ENCODE measurements at places on chromosomes 16 and 17.
A peak's percentile ranks its signal among the peaks of the same experiment; 100 is the strongest.

DNA sequence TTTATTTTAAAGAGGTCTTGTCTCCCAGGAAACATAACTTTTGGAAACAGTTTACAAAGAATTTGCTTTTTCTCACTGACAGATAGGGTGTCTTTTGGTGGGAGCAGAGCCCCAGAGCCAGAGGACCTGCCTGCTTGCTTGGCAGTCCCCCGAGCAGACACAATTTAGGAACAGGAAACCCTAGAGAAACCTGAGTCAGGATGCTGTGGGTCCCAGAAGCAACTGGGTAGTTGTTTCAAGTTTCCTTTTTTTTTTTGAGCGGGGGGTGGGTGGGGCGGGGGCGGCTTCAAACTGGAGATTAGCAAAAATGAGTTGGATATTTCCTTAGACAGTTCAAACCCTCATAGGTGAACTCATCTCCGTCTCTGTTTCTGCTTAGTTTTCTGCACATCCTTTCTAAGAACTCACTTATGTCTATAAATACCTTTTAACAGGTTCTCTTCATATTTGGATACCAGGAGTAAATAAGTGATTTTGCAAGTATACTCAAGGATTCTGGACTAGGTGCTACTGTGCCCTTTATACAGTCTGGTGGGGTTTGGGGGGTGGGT lies 135.1 kb downstream of the PRKCA start:
- DNase-seq: no peak

DNA sequence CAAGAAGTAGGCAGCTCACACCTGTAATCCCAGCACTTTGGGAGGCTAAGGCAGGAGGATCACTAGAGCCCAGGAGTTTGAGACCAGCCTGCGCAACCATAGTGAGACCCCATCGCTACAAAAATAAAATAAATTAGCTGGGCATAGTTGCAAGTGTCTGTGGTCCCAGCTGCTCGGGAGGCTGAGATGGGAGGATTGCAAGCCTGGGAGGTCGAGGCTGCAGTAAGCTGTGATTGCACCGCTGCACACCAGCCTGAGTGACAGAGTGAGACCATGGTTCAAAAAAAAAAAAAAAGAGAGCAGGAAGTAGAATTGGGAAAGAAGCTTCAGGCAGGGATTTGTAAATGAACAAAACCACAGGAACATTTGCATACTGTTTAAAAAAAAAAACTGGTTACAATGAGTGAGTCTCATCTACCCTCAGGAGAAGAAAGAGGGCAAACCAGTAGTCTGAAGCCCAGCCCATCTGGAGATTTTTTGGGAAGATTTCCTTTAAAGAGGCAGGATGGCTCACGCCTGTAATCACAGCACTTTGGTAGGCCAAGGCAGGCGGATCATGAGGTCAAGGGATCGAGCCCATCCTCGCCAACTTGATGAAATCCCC lies 7.9 kb downstream of the MPV17L start:
- peak; percentile 50 for DNase-seq

DNA sequence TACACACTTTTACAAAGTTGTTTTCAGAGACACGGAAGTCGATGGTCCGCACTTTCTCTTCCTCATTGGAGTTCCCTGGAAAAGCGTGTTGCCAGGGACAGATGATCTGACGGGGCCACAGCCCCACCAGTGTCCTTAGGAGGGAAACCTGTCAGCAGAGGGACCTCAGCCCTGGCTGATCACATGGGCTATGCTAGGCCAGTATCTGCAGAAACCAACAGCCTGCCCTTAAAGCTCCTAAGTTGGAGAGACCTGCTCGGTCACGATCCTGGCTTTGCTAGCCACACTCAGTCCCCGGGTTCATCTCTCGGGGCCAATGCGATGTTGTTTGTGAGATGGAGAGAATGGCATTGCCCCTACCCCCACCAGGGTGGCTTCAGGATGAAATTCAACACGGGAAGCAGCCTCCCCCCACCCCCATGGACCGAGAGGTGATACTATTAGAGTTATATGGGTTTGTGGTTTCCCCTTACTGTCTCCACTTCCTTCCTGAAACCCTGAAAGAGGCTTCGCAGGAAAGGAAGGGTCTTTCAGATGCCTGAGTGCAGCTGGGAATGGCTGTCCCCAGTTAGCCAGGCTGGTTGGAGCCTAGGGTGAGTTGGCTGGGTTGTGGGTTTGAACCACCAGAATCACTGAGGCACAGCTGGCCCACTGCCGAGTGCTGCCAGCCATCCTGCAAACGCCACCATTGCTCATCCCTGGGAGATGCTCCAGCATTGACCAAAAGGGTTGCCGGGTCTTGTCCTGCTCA lies 16.6 kb downstream of the RMI2 start:
- no peak for DNase-seq

- DNase-seq: peak; percentile 30
These were observed 13.5 kb downstream of the SPATA32 start for GRCh38 chr17:45248132-45248957.

GRCh38 chr16:52499060-52499440 lies 47.9 kb downstream of the TOX3 start:
- DNase-seq: no peak

- DNase-seq: no peak
These were observed 6.5 kb downstream of the CHD9 start for GRCh38 chr16:53061256-53061655.
